ENCODE measurements at places on chromosomes 11 and 22.

GRCh38 chr11:132862137-132862536 lies 670.2 kb downstream of the OPCML start:
- no peak for DNase-seq

GRCh38 chr11:20160425-20161229 lies at the start of gene DBX1:
DBX1 (minus strand) TSS chr11:20160475; CDS start chr11:20160324, 151 bp downstream.
- DNase-seq, result no peak

- DNase-seq, result no peak
Observed at GRCh38 chr11:111913031-111913861, 712 bp downstream of the HSPB2 start.

- DNase-seq, result no peak
Observed at GRCh38 chr22:24284747-24285203, 14.1 kb downstream of the SPECC1L start.

DNA sequence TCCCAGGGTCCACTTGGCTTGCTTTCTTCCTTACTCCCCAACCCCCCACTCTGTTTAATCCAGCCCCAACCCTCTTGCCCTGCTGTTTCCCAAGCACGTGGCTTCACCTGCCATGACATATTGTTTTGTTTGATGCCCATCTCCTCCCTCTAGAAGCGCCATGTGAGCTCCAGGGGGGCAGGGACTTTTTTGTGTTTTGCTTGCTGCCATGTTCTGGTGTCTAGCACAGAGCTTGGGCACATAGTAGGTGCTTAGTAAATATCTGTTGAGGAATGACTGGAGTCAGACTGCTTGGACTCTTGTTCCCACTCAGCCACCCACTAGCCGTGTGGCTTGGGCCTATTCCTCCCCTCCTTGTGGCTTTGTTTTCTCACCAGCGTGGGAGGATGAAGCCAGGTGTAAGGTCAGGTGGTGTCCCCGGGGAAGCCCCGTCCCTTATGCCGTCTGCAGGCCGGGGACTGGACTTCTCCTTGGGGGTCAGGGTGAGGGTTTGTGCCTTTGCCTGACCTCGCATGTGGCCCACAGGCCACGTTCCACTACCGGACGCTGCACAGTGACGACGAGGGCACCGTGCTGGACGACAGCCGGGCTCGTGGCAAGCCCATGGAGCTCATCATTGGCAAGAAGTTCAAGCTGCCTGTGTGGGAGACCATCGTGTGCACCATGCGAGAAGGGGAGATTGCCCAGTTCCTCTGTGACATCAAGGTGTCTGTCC lies 3.8 kb downstream of the AIP start:
- no peak for DNase-seq

GRCh38 chr11:60459345-60459744 lies 3.7 kb downstream of the MS4A1 start:
- no peak for DNase-seq

- no peak for DNase-seq
Observed at GRCh38 chr11:130849215-130849568, 67.1 kb downstream of the SNX19 start.

DNA sequence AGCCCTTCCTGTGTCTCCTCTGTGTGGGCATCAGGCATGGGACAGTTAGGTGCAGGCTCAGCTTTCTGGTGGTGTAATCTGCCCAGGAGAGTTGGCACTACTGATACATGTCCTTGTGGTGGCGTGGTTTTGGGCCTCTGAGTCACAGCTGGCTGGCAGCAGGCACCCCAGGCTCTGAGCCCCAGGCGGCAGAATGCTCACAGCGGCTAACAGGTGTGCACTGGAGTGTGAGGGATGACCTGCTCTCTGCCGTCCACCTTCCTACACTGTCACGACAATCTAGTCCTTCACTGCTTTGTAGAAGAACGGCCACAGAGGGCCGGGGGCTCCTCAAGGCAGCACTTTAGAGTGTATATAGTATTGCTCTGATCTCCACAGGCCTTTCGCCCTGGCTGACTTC lies 100.3 kb upstream of the PITPNB start:
- no peak for DNase-seq

GRCh38 chr22:31295360-31295759 lies 3.1 kb upstream of the PIK3IP1 start:
- DNase-seq, result no peak

- DNase-seq, result no peak
Observed at GRCh38 chr22:44449061-44449682, 48.9 kb downstream of the RTL6 start.

DNA sequence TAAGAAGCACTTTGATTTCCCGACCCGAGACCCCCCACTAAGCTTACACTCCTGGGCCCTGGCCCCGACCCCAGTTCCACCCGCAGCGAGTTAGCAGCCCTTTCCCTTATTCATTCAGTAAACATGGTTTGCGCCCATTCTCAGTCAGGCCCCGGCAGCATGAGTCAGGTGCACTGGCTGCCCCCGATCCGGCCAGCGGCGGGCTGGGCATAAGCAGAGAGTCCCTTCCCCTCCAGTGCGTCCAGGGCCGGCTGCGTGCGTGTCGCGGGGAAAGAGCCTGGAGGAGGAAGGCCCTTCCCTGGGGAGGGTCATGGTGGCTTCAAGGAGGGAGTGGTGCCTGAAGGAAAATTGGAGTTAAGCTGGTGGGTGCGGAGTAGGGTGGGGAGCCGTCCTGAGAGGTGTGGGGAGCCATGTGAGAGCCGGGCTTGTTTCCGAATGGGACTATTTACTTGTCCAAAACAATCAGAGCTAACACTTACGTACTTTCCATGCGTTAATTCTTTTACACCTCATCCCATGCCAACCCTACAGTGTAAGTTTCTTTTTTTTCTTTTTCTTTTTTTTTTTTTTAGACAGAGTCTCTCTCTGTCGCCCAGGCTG lies 657 bp downstream of the IGHMBP2 start:
- DNase-seq, result no peak

DNA sequence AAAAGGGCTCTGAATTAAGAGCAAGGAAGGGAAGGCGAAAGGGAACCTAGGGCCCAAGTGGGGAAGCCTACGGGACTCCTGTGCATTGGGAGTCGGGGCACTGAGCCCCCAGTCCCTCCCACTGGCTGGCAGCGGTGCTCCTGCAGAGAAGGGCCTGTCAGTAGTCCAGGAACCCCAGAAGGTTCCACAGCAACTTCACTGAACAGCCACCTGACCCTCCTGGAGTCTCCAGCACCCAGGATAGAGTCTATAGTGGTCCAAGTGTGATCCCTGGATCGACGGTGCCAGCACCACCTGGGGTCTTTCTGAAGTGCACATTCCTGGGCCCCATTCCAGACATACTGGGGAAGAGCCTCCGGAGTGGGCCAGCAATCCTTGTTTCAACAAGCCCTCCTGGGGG lies 100.0 kb upstream of the B3GAT1 start:
- DNase-seq, result no peak

- peak; percentile 7 for DNase-seq
Observed at GRCh38 chr11:74683279-74683871, 47.9 kb downstream of the CHRDL2 start.

- no peak for DNase-seq
Observed at GRCh38 chr22:29748248-29748893, 18.4 kb downstream of the ZMAT5 start.

- no peak for DNase-seq
Observed at GRCh38 chr11:62880231-62880802, 379 bp upstream of the SLC3A2 start.

GRCh38 chr22:49997932-49998717 lies 14.4 kb downstream of the IL17REL start:
- DNase-seq, result no peak

- DNase-seq, result no peak
Observed at GRCh38 chr11:70297341-70297740, 26.9 kb downstream of the PPFIA1 start.

- DNase-seq, result no peak
Observed at GRCh38 chr11:83643115-83643514, 356.9 kb upstream of the CCDC90B start.

- no peak for DNase-seq
Observed at GRCh38 chr11:116509551-116509950, 263.2 kb downstream of the BUD13 start.

DNA sequence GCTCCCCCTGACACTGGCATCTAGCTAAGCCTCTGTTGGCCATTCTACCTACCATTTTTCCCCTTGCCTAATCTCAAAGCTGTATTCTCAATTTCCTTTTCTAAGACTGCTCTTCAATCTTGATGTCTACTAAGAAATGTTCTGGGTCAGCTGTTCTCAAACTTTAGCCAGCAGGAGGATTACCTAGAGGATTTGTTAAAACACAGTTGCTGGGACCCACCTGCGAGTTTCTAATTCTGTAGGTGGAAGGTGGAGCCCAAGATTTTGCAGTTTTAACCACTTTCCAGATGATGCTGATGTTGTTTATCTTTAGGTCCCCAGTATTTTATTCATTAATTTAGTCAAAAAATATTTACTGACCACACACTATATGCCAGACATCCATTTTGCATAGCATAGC lies 9.3 kb upstream of the ARHGAP42 start:
- DNase-seq, result no peak

GRCh38 chr22:45876136-45877035 lies 100.6 kb downstream of the WNT7B start:
- DNase-seq, result no peak

DNA sequence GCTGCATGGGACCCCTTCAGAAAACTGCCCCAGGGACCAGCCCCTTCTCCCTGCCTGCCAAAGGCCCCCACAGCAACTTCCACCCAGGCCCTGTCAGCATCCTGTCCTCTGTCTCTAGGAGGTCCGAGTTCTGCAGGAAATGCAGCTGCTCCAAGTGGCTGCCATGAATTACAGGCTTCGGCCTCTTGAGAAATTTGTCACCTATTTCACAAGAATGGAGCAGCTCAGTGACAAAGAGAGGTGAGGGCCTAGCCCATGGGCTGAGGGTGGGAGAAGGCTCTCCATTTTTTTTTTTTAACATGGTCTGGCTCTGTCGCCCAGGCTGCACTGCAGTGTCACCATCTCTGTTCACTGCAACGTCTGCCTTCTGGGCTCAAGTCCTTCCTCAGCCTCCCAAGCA lies 7.3 kb downstream of the RGL4 start:
- DNase-seq, result no peak

DNA sequence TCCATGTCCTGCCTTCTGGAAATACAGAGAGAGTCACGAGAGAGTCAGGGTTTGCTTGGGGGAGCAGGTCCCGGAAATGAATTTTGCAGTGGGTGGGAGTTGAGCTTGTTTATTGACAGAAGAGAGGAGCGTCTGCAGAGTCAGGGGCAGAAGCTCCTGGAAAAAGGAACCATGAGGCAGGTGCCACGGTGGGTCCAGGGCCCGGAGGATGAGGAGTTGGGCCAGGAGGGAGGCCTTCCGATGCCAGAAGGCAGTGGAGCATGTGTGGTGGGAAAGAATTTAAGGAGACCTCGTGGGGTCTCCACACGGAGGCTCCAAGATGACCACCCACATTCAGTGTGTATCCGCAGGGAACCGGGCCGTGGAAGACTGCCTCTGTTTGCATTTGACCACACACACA lies 461.2 kb downstream of the BRD1 start:
- DNase-seq, result no peak

DNA sequence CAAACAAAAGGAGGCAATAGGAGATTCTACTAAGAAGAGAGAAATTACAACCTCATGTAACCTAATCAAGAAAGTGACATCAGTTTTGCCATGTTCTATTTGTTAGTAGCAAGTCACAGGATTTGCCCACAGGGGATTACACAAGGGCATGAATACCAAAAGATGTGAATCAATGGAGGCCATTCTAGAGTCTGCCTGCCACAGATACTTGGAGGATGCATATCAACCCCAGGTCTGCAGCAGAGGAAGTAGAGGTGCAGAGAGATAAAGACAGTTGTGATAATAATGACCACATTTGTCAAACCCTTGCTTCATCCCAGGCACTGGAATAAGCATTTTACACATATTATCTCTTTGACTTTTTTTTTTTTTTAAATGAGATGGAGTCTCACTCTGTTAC lies 2.4 kb upstream of the ASCC2 start:
- no peak for DNase-seq

- DNase-seq, result no peak
Observed at GRCh38 chr22:49717322-49717919, 110.3 kb downstream of the BRD1 start.

- no peak for DNase-seq
Observed at GRCh38 chr22:37070744-37071143, 19.2 kb downstream of the KCTD17 start.

DNA sequence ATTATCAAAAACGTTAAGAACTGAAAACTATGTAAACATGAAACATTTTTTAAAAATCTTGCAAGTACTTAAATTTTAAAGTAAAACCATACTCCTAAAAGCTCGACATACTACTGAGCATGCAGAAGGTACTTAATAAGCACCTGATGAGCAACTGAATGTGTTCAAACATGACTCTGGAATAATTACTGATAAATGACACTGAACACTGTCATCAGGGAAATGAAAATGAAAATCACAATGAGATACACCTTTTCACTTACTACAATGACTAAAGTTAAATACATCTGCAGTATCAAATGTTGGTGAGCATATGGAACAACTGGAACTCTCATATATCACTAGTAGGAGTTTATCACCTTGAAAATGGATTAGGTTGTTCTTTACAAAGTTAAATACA lies 65.2 kb downstream of the PICALM start:
- DNase-seq, result no peak

DNA sequence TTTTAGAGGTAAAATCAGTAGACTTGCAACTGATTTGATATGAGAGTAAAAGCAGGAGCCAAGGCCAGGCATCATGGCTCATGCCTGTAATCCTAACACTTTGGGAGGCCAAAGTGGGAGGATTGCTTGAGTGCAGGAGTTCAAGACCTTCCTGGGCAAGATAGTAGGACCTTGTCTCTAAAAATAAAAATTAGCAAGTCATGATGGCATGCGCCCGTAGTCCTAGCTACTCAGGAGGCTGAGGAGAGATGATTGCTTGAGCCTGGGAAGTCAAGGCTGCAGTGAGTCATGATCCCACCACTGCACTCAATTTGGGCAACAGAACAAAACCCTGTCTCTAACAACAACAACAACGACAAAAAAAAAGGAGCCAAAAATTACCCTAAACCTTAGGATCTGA lies 13.5 kb downstream of the SGSM3 start:
- DNase-seq, result no peak

- no peak for DNase-seq
Observed at GRCh38 chr11:114128399-114128798, 68.9 kb downstream of the ZBTB16 start.

DNA sequence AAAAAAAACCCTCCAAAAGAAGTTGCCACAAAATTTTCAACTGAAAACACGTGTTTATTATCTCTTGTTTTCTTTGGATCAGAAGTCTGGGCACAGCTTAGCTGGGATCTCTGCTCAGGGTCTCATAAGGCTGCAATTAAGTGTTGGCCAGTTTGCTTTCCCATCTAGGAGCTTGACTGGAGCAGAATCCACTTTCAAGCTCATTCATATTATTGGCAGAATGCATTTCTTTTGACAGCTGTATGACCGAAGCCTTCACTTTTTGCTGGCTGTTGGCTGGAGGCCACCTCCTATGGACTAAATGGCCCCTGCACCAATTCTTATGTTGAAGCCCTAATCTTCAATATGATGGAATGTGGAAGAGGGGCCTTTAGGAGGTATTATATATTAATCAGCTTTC lies 139.6 kb downstream of the DDX10 start:
- no peak for DNase-seq

All from stimulated activated CD4-positive, alpha-beta T cell treated with anti-CD3 and anti-CD28 coated beads, Interleukin-15, amount 100 ng/mL, for 48 hours (primary cell).